ENCODE measurements at places on chromosomes 5 and 9.

DNA sequence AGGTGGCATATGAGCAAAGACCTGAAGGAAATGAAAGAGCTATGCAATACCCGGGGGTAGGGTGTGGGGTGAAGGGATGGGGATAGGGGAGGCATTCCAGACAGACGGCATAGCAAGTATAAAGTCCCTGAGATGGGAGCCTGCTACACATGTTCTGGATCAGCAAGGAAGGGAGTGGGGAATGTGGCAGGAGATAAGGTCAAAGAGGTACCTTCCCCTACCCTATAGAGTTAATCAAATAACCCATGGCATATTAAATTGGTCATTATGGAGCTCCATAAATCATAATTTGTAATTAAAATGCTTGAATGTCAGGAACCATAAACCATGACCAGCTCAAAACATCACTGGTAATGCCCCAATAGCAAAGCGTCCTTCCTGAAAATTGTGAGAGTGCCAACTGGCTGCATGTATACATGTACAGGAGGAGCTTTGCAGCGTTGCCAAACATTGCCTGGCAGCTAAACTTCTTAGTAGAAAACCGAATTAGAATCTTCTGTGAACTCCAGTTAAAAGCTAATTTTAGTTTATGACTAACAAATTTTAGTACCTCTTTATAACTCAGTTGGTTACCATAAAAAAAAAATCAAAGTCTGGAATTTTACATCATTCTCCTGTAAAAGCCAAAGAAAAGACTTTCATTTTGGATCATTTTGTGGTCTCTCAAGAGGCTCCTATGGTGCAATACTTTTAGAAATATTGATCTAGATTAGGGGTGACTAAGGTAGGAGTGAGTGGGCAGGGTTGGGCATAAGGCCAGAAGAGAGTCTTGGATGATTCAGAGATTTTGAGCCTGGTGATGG, 4.7 kb downstream of the DNAI1 start:
- no peak for DNase-seq
- H3K4me1 ChIP-seq, result peaks cover 7% of the 10 kb centered on the region
- H3K36me3 ChIP-seq, result no peaks in the 10 kb centered on the region
- H3K27me3 ChIP-seq, result no peaks in the 10 kb centered on the region
- H3K27ac ChIP-seq, result no peak overlapping the region
- H3K4me3 ChIP-seq, result no peak overlapping the region

DNA sequence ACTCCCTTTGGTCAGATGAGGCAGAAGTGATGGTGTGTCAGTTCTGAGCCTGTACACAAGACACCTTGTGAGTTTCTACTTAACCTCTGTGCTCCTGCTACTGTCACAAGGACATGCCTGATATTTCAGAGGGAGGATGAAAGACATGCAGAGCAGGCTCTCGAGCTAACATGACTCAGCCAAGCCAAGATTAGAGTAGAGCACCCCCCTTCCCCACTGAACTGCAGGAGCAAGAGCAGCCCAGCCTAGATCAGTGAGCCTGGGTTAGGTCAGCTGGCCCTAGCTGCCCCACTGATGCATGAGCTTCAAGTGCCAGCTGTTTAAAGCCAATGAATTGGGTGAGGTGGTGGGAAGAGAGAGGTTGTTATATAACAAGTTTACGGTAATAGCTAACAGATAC, 36.7 kb downstream of the BRINP1 start:
- DNase-seq, result no peak
- H3K4me1 ChIP-seq, result no peaks in the 10 kb centered on the region
- H3K4me3 ChIP-seq, result no peak overlapping the region
- no peaks in the 10 kb centered on the region for H3K36me3 ChIP-seq

GRCh38 chr5:9455826-9456434, 89.9 kb downstream of the SEMA5A start:
- no peaks in the 10 kb centered on the region for H3K4me1 ChIP-seq
- no peak overlapping the region for H3K27ac ChIP-seq
- H3K36me3 ChIP-seq, result no peaks in the 10 kb centered on the region
- H3K27me3 ChIP-seq, result no peaks in the 10 kb centered on the region
- H3K4me3 ChIP-seq, result no peak overlapping the region

GRCh38 chr9:81597419-81598122, 91.8 kb downstream of the TLE1 start:
- H3K4me1 ChIP-seq, result peaks cover 38% of the 10 kb centered on the region

DNA sequence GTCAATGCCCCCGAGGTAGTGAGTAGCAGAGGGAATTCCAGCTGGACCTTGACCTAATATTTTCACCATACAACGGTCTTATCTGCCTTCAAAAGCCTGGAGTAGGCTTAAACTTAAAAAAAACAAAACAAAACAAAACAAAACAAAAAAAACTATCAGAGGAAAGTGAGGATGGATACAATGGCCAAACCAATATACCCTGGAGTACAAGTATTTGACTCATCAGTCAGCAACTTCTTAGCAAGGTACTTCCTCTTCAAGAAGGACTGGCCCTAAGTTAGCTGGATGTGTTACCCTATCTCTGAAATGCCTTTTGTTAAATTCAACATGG, 160.6 kb upstream of the GNA14 start:
- H3K27me3 ChIP-seq, result no peaks in the 10 kb centered on the region
- H3K4me1 ChIP-seq, result peaks cover 59% of the 10 kb centered on the region
- no peaks in the 10 kb centered on the region for H3K36me3 ChIP-seq
- peak; percentile 72 for DNase-seq
- H3K4me3 ChIP-seq, result no peak overlapping the region

DNA sequence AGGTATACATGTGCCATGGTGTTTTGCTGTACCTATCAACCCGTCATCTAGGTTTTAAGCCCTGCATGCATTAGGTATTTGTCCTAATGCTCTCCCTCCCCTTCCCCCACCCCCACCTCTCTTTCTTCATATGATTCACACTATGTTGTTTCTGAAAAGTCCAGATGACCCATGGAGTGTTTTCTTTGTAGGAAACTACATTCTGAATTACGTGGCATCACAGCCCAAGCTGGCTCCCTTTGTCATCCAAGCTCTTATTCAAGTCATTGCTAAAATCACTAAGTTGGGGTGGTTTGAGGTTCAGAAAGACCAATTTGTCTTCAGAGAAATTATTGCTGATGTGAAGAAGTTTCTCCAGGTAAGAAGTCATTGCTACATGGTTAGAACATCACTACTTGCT, 30.4 kb downstream of the RANBP17 start:
- H3K27ac ChIP-seq, result no peak overlapping the region
- no peak for DNase-seq
- H3K4me3 ChIP-seq, result no peak overlapping the region
- H3K4me1 ChIP-seq, result no peaks in the 10 kb centered on the region
- H3K36me3 ChIP-seq, result no peaks in the 10 kb centered on the region
- H3K27me3 ChIP-seq, result no peaks in the 10 kb centered on the region

- DNase-seq, result no peak
- H3K4me1 ChIP-seq, result no peaks in the 10 kb centered on the region
- no peaks in the 10 kb centered on the region for H3K36me3 ChIP-seq
- no peaks in the 10 kb centered on the region for H3K27me3 ChIP-seq
- no peak overlapping the region for H3K4me3 ChIP-seq
- no peak overlapping the region for H3K27ac ChIP-seq
Measured at GRCh38 chr5:136793300-136793699, 428.0 kb upstream of the TRPC7 start.

All from HepG2 (cell line).